Activated T-cell treated with anti-CD3 and anti-CD28 coated beads for 4 hours (primary cell): ENCODE measurements at places on chromosomes 3 and 15.

DNA sequence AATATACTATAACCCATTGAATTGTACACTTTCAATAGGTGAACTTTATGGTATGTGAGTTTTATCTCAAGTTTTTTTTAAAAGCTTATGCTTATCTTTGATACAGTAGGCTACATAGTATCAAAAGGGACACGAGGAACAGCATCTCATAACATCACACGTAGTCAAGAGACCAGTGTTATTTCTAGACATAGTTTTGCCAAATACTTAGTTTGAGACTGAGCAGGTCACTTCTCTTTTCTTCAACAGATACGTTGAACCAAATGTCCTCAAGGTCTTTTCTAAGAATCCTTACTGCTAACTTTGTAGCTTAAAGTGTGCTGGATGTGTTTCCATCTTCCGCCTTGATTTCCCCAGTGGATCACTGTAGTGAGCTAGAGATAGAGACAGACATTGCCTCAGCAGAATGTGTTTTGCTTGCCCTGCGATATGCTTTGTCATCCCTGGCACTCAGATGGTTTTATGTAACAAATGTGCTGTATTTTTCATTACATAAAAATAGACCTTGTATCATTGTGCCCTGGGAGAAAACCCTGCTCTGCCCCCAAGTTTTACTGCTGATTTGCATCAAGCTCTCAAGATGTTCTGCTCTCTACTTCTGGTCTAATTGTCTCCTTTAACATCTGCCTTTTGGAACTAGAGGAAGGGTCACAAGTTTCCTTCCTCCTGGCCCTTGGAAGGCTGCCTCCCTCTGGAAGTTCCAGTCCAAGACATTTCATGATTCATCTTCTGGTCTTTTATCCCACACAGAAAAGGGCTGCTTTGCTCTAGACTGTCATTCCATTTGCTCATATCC lies 426.4 kb upstream of the RGMA start:
- no peak for DNase-seq

DNA sequence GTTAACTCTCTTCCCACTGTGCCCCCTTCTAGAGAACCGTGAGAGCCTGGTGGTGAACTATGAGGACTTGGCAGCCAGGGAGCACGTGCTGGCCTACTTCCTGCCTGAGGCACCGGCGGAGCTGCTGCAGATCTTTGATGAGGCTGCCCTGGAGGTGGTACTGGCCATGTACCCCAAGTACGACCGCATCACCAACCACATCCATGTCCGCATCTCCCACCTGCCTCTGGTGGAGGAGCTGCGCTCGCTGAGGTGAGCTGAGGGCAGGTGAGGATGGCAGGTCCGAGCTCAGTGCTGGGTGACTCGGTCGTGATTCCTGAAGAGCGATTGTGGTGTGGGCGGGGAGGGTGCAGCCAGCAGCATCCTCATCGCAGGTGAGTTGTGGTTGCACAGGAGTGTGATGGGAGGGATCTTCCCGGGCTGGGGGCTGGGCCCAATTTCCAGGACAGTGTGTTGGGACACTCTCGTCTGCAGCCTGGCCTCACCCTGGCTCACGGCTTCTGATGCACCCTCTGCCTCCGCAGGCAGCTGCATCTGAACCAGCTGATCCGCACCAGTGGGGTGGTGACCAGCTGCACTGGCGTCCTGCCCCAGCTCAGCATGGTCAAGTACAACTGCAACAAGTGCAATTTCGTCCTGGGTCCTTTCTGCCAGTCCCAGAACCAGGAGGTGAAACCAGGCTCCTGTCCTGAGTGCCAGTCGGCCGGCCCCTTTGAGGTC lies 8.0 kb downstream of the MCM2 start:
- no peak for DNase-seq

DNA sequence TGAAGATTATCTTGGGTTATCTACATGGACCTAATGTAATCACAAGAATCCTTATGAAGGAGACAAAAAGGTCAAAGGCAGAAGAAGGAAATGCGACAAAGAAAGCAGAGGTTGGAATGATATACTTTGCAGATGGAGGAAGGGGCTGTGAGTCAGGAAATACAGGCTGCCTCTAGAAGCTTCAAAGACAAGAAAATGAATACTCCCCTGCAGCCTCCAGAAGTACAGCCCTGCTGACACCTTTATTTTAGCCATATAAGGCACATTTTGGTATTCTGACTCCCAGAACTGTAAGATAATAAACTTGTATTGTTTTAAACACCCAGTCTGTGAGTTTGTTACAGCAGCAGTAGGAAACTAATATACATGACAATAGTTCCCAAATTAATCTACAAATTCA lies 58.6 kb downstream of the SIDT1 start:
- no peak for DNase-seq

GRCh38 chr3:138389841-138390581 lies 41.6 kb downstream of the MRAS start:
- DNase-seq = no peak

- DNase-seq = no peak
These were observed 19.1 kb downstream of the PAQR9 start for GRCh38 chr3:142944342-142944741.

- no peak for DNase-seq
These were observed 254.3 kb downstream of the RYR3 start for GRCh38 chr15:33565094-33565493.

DNA sequence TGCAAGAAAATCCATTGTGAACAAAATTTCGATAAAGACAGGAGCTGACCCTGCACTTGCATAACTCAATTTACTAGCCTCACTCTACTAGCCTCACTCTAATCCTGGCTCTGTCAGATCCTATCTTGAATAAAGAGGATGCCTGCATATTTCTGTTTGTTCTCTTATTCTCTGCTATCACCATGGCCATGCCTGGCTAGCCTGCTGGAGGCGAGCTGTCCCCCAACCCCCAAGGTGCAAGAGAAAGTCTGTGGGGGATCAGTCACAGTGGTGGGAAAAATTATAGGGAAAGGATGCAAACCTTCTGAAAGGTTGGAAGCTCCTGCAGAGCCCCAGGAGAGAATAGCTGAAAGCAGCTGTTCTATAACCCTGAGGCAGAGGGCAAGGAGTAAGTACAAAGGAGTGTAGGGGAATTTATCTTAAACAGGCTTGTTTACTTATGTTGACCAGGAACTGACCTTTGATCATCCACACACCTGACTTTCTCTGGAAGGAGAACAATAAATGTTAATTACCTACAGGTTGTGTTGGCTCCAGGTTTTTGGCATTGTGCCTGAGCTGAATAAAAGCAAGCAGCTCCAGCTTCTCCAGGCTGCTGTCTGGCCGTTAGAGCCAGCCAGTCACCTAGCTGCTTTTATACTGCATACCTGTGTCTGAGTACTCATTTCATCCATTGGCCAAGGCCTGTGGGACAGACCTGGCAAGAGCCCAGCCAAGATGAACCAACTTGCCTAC lies 137.7 kb upstream of the RASGRP1 start:
- DNase-seq = no peak
